Heart left ventricle (tissue), 16 donors: ENCODE measurements at places on chromosomes 7 and 10. TPM values are rescaled to one million over a fixed set of nuclear protein-coding genes. Genes with fewer than 3 reads are reported as not detected.
A peak's percentile ranks its signal among the peaks of the same experiment; 100 is the strongest.

The ANXA8 gene
- not detected for total RNA-seq

The MUC3A gene
- total RNA-seq, result 1.0 TPM

The YAE1 gene
- 14.5 TPM for total RNA-seq

The CHAT gene
- total RNA-seq, result not detected

The MLXIPL gene
- 2.5 TPM for total RNA-seq

The RARRES2 gene
- total RNA-seq, result 3.9 TPM

The TMEM176B gene
- 88.5 TPM for total RNA-seq

The ADCY1 gene
- total RNA-seq, result 7.2 TPM

The CLDN3 gene
- total RNA-seq, result not detected

The IL15RA gene
- total RNA-seq, result 6.0 TPM

The FFAR4 gene
- total RNA-seq, result 0.19 TPM

The AGAP9 gene
- 2.0 TPM for total RNA-seq

The MYPN gene
- total RNA-seq, result 152 TPM

- DNase-seq, result no peak
Observed at GRCh38 chr10:14271621-14272020, 59.1 kb downstream of the FRMD4A start.

GRCh38 chr7:128767475-128768110 is 8.0 kb downstream of the OPN1SW start:
- DNase-seq, result no peak

DNA sequence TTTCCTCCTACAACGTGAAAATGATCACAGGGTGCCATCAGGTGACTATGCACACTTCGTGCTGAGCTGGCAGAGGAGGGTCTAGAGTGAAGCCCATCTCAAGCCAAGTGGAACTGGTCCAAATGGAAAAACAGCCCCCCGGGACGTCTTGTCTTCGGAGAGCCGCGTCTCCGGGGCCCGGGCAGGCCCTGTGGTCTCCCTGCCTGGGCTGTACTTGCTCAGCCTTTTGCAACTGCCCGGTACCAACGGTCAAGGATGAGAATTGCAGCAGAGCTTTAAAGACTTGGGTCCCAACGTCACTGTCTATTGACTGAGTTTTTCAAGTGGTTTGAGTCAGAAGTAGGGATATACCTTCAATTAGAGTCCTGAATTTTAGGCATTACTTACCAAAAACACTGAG is 315.5 kb downstream of the PTPRN2 start:
- DNase-seq, result no peak

DNA sequence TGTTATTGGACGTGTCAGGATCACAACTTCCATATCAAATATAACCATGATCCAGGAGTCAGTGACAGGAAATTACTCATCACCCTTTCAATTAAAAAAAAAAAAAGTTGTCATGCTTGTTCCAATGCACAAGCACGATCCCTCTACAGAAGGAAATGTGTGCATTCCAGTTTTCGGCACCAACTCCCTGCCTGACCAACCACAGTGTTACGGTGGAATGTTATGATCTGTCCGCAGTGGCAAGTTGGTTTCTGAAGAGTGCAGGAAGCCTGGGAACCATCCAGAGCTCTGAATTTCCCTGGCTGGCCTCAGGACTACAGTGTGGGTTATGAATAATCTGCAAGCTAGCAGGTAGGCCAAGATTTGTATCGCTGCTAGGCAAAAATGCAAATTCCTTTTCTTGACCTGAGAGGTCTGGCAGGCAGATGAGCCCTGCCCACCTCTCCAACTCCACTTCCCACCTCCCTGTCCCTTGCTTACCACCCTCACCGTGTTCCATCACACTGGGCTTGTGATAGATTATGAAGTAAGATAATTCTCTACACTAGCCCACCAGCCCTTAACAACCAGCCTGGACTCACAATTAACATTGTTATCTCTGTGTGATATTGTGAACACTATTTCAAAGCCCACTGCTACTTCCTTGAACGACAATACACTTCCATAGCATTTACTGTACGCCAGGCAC is 20.4 kb downstream of the FRMPD2 start:
- DNase-seq, result no peak

- DNase-seq, result no peak
Observed at GRCh38 chr7:84536271-84536870, 341.8 kb upstream of the SEMA3A start.

DNA sequence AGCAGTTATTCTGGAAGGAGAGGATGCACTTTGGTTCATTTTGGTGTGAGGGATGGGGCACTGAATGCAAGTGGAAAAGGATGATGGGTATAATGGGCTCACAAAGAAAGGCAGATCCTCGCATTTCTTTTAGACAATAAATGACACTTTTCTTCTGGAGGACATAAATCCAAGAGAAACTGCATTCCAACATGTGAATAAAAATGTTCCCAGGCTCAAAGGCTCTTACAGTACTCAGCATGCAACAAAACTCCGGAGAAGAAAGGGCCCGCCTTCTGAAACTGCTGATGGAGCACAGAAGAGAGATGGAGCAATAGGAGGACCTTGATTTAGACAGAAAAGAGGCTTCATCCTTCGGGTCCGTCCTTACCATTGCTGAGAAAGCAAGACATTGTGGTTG is 538.2 kb upstream of the DPP6 start:
- DNase-seq, result no peak

- no peak for DNase-seq
Observed at GRCh38 chr10:114379631-114380041, 24.7 kb downstream of the AFAP1L2 start.

- no peak for DNase-seq
Observed at GRCh38 chr10:57468894-57469432, 798.7 kb downstream of the IPMK start.

GRCh38 chr7:28077616-28078015 is 103.0 kb downstream of the JAZF1 start:
- no peak for DNase-seq

- no peak for DNase-seq
Observed at GRCh38 chr7:99543081-99543671, 8.7 kb downstream of the FAM200A start.

DNA sequence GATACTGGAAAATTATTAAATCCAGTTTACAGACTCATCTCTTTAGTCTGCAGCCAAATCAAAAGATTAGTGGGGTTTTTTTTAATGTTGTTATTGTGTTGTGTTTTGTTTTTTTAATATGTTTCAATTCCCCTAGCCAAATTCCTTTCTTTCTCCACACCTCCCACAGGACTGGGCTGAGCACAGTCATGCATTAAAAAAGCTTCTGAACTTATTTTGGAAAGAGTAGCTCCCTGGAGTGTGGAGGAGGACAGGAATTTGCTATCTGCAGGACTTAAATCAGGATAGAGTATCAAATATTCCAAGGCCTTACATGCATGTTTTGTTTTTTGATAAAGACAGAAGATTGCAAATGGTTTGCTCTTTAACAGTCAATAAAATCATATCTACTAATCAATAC is 90.7 kb downstream of the GNAI1 start:
- DNase-seq, result no peak

DNA sequence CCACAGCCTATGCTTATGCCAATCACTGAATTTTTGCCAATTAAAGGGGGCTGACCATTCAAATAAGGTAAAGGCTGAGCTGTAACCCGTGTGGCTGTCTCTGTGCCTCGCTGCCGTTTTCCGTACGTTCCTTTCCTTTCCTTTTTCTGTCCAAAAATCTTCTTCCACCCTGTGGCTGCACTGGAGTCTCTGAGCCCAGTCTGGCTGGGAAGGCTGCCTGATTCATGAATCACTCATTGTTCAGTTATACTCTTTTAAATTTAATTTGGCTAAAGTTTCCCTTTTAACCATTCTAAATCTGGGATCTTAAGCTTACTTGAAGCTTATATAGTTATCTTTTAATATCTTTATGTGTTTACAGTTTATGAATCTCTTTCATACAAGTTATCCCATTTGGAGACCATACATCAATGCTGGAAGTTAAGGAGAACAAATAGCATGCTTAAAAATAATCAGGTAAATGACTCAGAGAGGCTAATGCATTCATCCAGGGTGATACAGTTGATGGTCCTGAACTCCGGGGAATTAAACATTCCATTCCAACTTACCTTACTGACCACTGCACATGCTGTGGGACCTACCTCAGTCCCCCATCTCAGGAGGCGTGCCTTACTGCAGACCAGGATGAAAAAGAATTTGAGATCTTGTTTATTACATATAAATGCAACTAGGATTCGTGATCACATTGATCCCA is 385.3 kb upstream of the ADARB2 start:
- no peak for DNase-seq

DNA sequence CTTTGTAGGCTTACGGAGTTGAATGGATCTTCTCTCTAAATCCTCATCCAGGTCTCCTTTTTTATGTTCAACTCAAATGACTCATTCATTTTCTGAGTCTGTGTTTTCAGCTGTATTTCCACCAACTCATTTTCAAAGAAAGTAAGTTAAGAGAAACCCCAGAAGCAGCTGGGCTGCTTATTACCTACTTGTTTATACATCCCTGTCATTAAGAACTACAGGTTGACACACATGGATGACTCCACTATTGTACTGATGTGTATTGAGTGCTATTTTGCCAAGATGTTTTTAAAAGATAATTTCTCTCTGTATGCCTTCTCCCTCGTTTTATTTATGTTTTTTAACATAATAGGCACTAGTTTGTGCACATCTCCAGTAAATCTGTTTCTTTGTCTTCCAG is 41.9 kb downstream of the DGKI start:
- no peak for DNase-seq

- no peak for DNase-seq
Observed at GRCh38 chr7:37083311-37084096, 359.2 kb upstream of the AOAH start.

- DNase-seq, result peak; percentile 67
Observed at GRCh38 chr7:150898475-150899011, 46.2 kb downstream of the AOC1 start.

GRCh38 chr7:85733169-85733915 is 546.5 kb upstream of the SEMA3D start:
- no peak for DNase-seq

- no peak for DNase-seq
Observed at GRCh38 chr7:50594734-50595485, 29.7 kb upstream of the DDC start.

GRCh38 chr7:158432369-158433341 is 155.0 kb downstream of the PTPRN2 start:
- DNase-seq, result no peak

DNA sequence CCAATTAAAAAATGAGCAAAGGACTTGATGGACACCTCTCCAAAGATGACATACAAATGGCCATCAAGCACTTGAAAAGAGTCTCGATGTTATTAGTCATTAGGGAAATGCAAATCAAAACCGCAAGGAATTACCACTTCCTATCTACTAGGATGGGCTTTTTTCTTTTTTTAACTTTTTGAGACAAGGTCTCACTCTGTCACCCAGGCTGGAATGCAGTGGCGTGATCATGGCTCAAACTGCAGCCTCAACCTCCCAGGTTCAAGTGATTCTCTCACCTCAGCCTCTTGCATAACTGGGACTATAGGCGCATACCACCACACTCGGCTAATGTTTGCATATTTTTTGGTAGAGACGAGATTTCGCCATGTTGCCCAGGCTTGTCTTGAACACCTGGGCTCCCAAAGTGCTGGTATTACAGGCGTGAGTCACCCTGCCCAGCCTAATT is 13.6 kb downstream of the NKX1-2 start:
- no peak for DNase-seq

DNA sequence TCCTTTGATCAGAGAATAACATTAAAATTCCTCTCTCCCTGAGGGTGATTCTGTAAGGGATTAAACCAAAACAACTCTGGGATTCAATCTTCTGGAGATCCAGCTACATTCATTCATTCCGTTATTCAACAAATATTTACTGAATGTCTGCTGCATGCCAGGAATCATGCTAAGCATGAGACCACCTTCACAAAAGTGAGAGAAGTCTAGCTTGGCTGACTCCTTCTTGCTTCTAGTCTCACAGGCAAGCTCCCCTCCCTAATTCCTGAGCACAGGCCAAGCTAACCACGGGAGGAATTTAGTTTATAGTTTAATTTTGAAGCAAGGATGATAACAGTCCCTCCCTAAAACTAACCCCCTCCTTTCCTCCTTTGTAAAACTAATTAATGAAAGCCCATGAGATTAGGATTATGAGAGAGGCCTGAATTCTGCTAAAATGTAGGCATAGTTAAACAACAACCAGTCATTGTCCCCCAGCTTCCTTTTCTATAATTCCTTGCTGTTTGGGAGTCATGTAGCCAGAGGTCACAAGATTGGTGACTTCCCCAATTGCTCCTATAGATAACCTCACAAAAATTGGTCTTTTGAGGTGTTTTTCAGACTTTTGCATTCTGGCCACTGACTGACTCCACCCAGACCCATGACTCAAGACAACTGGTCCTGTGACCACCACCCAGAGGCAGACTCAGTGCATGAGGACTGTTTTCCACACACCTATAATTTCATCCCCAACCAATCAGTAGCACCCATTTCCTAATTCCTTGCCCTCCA is 113.5 kb downstream of the ITGB8 start:
- DNase-seq, result no peak

GRCh38 chr7:16891338-16891737 is 9.6 kb upstream of the AGR3 start:
- DNase-seq, result no peak

- DNase-seq, result no peak
Observed at GRCh38 chr10:89421018-89421476, 6.7 kb downstream of the IFIT5 start.

DNA sequence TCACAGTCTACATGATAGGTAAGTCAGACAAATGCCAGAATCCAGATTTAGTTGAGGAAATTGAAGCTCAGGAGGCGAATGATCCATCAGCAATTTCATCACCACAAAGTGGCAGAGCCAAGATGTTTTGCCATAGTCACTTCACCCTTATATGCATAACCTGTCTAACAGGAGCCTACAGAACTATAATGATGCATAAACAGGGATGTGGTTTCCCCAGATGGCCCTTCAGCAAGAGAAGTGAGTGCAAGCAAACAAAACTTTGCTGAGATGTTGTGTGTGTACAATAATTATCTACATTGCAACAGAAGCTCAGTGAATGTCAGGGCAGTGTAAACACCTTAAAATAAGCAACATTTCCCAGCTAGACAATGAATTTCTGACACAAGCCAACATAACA is 28.6 kb downstream of the PON3 start:
- no peak for DNase-seq
